ENCODE measurements at places on chromosomes 5 and 9.

DNA sequence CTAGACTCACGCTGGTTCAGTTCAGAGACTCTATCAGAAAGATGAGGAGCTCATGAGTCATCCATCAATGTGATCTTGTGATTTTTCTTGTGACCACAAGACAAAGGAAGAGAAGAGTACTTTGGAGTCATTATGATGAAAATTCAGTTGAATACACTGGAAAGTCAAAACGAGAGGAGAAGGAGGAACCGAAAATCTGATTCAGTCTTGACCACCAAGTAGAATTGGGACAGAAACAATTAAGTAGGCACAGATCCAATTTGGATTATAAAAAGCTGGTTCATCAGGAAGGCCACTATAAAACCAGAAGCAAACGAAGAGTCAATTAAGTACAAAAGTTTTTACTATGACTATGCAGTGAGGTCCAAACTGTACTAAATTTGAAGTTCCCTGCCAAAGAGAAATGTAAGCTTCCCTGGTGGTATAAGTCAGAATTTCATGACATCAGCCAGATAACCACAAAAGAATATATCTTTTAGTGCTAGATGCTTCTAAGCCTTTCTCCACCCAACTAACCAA is 90.9 kb downstream of the THBS4 start:
- DNase-seq: no peak

- DNase-seq: no peak
Measured at GRCh38 chr5:160805376-160805775, 46.6 kb downstream of the ATP10B start.

DNA sequence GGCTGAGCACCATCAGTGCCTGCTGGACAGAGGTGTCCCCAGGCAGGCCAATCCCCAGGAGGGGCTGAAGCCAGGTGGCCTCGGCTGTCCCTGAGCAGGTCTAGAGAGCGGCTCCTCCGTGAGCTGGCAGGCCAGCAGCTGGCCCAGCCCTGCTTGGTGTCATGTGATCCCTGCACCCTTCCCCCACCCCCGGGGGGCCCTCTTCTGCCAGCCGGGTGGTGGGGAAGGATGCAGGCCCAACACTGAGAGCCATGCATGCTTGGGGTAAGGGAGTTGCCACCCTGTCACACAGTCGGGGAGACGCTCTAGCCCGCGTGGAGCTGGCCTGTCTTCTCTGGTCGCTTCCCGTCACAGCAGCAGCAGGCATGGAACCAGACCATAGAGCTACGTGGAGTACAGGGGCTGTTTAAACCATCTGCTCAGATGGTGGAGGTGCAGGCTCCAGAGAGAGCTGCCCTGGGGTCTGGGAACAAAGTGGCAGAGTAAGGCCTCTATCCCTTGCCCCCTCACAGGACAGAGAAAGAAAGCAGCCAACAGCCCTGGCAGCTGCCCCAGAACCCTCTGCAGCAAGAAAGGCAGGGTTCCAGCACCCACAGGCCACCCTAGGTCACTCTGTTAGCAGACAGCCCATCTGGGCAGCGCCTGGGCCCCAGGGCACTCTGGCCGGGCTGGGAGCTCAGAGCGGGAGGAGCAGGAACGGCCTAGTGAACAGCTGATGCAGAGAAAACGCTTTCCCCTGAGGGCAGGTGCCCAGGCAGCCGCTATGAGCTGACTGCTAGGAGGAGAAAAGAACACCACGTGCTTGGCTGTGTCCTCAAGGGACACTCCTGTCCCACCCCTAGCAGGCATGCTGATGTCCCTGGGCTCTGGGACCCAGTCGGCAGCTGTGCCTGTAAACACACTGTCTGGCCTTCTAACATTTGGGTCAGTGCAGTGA is 6.8 kb downstream of the RALGDS start:
- DNase-seq: no peak

DNA sequence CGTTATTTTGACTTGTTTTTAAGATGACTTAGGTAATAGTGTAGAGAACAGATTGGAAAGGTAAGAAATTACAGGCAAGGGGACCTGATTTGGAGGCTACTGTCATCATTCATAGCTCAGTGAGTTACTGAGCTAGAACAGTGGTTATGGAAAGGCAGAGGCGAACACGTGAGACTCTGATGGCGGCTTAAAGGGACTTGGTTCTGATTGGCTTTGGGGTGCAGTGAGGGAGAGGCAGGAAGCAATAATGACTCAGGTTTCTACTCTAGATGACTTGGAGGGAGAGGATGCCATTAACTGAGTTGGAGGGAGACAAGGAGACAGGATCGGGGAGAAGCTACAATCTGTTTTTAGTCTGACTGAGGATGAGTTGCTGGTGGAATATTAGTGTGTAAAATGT is 3.0 kb downstream of the F2RL2 start:
- DNase-seq: no peak

DNA sequence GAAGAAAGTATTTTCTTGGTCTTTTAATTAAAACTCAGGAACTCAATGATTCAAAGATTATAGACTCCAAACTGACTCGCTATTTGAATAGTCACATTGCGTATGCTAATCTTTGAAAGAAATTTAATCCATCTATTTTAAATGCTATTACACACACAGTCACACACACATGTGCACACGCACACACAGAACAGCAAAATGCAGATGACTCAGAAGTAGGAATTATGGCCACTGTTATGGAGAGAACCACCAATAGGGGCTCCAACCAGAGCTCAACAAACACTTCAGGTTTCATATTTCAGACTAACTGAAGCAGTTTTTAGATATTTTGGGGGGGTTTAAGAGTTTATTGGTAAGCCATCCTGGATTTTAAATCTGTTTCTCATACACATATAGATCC is 1917.9 kb downstream of the EFNA5 start:
- no peak for DNase-seq

DNA sequence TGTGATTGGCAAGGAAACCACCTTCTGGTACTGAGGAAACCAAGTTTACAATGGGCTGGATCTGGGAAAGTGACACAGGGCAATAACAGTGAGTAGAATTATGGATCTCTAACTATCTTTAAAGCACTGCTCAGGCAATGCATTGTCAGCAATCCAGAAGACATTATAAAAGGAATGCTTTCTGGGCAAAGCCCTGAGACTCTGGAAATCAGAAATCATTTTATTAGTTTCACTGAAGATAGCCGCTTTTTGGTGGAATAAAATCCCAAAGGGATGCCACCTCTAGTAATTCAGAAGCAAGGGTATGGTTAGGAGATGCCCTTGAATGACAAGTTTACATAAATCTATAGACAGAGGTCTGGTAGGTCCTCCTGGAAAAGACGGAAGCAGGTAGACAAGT is 211.1 kb downstream of the DMRT2 start:
- no peak for DNase-seq

DNA sequence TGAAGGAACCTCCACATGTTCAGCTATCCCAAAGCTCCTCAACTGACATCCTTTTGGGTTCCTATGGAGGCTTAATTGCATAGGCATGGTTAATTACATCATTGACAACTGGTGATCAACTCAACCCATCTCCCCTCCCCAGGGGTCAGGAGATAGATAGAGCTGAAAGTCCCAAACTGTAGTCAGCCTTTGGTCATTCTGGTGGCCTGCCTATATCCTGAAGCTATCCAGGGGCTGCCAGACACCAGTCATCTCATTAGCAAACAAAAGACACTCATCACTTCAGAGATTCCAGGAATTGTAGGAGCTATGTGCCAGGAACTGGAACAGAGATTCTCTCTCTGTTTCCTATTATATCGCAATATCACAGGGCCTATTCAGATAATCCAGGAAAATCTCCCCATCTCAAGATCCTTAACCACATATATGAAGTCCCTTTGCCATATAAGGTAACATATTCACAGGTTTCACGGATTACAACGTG is 646.5 kb upstream of the GRAMD2B start:
- no peak for DNase-seq

GRCh38 chr5:5031665-5032064 is 108.5 kb upstream of the ADAMTS16 start:
- no peak for DNase-seq
